Dermis microvascular lymphatic vessel endothelial cell (primary cell): ENCODE measurements at places on chromosomes 12 and 14.

DNA sequence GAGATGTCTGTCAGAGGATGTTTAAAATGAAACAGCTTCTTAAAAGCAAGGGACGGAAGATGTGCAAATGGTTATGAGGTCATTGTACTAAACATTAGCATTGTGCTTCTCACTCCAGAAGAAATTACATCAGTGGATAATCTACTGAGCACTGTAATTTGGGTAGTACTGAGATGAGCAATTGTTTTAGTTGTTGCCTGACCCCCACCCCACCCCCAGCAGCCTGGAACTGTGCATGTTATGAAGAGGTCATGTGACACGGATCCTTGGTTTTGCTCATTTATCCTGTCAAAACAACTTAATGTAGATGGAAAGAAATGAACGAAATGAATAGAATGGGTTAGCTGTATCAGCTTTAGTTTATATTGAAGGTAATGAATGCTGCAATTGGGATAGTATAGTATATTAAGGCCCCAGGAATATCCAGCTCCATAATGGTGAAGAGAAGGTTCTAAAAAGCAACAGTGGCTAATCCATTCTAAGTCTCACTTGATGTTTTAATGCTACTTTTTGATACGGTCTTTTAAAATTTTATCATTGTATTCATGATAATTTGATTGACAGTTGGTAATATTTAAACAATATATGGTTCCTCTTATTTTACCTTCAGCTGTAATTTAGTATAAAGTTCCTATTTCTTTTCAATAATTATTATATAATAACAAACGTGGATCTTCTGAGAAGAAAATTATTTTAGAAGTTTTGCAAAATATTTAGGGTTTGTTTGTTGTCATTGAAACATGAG, 58.5 kb downstream of the WNK1 start:
- DNase-seq: peak; percentile 21

DNA sequence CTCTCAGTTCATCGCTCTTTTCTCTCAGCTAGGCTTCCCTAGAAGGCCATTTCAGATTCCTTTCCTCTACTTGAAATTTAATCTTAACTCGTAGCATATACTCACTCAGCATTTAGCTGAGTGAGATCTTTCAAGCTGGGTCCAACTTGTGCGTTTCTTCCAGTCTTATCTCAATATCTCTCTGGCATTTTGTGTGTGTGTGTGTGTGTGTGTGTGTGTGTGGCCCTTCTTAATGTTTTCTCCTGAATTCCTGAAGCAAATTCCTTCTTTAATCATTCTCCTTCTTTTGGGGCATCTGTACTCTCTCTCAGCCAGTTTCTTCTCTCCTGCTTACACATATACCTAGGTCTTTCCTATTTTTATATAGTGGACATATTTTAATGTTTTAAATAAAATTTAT, 129.1 kb downstream of the KITLG start:
- no peak for DNase-seq

- DNase-seq: no peak
Observed at GRCh38 chr12:58882826-58883225, 37.5 kb downstream of the LRIG3 start.

- no peak for DNase-seq
Observed at GRCh38 chr12:64694130-64695040, 64.8 kb downstream of the GNS start.

DNA sequence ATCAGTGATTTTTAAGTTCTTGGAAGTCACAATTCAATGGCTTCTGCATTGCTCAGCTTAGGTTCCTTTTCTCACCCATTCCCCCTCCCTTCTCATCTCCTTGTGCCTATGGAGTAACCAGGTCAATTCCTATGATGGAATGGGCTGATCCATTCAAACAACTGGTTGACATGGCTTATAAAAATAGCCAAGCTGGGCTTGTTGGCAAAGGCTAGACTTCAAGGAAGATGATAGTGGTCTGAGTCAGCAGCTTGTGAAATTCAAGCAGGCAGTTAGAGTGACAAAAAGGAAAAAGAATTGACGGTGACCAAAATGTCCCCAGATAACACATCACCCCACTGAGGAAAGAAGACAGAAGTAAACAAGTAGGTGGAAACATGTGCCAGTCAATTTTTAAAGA, 119.9 kb upstream of the PCED1B start:
- peak; percentile 7 for DNase-seq

- no peak for DNase-seq
Observed at GRCh38 chr14:32980178-32980901, 41.7 kb downstream of the NPAS3 start.

DNA sequence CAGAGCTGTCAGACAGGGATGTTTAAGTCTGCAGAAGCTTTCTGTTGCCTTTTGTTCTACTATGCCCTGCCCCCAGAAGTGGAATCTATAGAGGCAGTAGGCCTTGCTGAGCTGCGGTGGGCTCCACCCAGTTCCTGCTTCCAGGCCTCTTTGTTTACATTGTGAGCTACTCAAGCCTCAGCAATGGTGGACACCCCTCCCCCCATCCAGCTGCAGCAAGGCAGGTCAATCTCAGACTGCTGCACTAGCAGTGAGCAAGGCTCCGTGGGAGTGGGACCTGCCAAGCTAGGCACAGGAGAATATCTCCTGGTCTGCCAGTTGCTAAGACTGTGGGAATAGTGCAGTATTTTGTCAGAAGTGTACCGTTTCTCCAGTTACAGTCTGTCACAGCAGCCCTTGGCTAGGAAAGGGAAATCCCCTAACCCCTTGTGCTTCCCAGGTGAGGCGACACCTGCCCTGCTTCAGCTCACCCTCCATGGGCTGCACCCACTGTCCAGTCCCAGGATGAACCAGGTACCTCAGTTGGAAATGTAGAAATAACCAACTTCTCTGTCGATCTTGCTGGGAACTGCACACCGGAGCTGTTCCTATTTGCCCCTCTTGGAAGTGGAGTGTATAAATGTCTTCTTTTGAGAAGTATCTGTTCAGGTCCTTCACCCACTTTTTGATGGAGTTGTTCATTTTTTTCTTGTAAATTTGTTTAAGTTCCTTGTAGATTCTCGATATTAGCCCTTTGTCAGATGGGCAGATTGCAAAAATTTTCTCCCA, 213.5 kb upstream of the SLC38A2 start:
- no peak for DNase-seq

DNA sequence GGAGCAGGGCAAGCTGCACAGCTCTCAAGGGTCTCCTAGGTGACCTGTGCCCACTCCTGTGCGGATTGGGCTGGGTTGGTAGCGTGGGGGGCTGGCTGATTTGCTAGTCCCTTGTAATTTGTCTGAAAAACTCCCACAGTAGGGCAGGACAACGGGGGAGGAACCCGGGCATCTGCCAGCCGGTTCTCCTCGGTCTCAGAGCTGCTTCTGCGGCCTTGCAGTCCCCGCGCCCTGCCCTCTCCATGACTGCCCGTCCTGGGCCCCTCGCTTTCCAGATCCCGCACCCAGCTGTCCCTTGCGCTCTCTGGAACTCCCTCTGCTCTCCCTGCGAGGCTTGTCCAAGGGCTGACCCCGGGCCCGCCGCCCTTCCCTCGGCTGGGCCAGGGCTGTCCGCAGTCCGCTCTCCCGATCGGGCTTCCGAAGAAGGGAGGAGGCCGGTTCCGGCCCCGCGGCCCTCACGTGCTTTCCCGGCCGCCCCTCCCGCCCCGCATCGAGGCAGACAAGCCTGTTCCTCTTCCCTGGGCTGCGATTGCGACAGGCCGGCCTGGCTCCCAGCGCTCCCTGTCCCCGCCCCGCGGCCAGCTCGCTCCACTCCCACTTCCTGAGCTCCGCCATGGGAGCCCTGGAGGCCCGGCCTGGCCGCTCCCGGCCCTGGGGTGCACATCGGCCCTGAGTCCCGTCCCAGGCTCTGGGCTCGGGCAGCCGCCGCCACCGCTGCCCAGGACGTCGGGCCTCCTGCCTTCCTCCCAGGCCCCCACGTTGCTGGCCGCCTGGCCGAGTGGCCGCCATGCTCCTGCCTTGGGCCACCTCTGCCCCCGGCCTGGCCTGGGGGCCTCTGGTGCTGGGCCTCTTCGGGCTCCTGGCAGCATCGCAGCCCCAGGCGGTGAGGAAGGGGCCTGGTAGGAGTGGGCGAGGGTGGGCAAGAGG, at the start of gene LTBR:
Gene LTBR, plus strand, starts transcription at position 591 of the 927 bp plus-strand sequence. Its CDS starts 197 bp downstream, at position 788.
- peak; percentile 79 for DNase-seq

GRCh38 chr12:109779382-109779781, 53.8 kb downstream of the TRPV4 start:
- DNase-seq: no peak

GRCh38 chr14:24064856-24065255, 6.5 kb upstream of the CPNE6 start:
- no peak for DNase-seq

- DNase-seq: no peak
Observed at GRCh38 chr14:88496414-88496813, 58.4 kb downstream of the PTPN21 start.

DNA sequence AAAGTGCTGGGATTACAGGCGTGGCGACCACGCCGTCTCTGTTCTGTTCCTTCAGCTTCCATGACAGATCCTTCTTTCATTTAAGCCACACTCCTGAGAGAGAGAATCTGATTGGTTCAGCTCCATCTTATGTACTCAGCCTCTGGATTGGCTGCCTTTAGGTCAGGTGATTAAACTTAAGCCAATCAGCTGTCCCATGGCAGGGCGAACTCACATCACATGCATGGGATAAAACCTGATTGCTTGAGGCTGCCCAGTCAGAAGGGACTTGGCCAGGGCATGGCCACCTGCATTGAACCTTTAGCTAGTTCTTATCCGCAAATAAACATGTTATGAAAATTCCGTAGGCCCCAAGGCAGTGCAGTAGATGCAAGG, 274.2 kb downstream of the SUDS3 start:
- no peak for DNase-seq

DNA sequence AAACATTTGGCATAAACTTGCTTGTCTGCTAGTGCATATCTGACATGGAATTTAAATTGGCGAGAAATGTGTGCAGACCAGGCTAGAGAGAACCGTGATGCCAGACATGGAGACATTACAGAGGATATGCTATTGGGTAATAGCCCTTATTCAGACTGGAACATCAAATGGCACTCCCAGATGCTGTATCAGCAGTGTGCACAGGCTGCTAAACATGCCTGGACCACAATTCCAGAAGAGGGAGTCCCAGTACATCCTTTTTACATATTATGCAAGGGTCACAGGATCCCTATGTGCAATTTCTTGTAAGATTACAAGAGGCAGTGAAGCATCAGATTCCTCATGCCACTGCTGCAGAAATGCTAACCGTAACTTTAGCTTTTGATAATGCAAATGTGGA, 354.5 kb upstream of the FOXG1 start:
- no peak for DNase-seq

DNA sequence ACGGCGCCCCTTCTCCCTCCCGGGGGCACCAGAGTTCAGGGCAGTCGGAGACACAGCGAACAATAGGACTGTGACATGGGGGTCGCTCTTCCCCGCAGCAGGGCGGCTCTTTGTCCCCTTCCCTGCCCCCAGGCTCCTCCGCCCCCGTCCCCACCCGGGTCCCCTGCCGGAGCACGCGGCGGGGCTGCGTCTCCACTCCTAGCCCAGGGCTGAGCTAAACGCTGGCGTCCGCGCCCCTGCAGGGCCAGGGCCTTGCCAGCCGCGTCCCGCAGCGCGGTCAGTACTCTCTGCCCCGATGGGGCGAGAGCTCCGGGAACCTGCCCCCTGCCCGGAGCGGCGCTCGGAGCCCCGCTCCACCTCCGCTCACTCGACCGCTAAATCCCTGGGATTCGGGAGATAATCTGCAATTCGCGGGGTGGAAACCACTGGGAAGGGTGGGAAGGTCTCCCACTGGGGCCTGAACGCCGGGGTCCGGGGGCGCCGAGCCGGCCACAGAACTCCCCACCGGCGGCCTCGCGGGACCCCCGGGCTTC, 825 bp upstream of the CCDC85C start:
- DNase-seq: no peak
